ENCODE measurements at places on chromosomes 2 and 18.

- no peak for DNase-seq
Measured at GRCh38 chr2:43303889-43304288, 77.5 kb upstream of the ZFP36L2 start.

- no peak for DNase-seq
Measured at GRCh38 chr18:59008302-59008974, 131.2 kb upstream of the SEC11C start.

DNA sequence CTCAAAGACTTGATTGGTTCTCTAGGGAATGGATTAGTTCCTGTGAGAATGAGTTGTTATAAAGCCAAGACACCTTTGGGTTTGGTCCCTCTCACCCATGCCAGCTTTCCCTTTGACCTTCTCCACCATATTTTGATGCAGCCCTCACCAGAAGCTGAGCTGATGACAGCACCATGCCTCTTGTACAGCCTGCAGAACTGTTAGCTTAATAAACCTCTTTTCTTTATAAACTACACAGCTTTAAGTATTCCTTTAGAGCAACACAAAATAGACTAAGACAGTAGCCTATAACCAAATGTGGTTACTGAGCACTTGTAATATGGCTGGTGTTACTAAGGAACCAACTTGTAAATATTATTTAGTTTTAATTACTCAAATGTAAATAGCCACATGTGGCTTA lies 55.1 kb downstream of the BAZ2B start:
- DNase-seq: no peak

DNA sequence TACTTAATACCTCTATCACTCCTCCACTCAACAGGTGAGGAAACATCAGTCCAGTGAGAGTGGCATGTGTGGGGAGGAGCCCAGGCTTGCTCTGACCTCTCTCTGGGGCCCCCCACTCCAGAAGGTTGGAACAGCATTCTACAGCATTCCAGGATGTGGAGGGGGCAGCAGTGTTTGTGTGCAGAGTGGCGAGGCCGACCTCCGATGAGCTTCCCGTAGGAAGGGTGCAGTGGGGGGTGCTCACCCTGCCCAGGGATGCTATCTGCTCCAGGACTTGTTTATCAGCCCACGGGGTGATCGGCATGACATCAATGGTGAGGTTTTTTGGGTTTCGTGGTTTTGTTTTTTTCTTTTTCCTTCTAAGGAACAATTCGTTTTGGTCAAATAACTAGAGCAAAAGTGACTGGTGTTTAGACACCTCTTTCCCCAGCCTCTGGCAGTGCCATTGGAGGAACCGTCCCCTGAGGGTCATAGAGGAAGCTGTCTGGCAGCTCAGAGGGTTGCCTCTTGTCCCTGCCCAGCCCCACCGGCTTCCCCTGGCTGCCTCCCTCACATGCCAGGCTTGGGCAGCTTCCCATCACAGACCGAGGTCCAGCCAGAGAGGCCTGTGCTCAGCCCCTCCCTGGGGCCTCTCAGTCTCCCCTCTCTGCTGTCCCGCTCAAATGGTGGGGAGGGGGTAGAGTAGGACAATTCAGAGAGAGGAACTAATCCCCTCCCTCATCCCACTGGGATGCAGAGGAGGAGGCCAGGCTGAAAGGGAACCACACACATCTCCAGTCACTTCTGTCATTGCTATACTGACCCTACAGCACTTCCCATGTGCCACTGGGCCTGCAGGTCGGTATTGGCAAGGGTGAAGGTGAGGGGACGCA lies 96.5 kb downstream of the ZFP36L2 start:
- DNase-seq: no peak

DNA sequence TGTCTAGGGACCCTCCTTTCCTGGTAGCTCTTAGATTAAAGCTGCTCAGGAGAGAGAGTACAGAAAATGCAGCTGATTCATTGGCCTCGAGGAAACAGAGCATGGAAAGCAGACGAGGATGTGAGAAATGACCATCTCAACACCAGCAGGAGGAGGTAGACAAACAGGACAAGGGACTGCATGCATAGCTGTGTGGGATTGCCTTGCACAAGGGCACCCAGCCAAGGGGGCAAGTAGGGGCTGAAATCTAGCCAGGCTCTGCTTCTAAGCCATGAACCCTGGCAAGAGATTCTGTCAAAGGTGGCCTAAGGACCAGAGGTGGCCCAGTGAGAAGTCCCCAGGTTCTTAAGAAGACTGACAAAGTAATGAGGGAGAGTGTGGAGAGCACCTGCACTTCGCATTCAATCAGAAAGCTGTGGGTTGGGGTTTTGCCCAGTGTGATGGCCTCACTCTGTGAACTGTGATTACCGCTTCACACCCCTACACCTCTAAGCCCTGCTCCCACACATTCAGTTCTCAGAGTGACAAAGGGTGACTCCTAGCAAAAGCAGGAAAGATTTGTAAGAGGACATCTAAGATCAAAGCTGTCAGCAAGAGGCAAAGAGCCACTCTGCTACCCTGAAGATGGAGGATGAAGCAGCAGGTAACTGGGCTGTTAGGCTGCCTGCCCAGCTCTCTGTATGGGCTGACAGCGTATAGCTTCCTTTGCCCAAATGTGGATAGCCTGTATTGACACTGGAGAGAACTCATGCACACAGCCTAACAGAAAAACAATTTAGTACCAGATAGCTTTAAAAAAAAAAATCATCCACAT lies 151.3 kb upstream of the PELI1 start:
- DNase-seq: no peak

DNA sequence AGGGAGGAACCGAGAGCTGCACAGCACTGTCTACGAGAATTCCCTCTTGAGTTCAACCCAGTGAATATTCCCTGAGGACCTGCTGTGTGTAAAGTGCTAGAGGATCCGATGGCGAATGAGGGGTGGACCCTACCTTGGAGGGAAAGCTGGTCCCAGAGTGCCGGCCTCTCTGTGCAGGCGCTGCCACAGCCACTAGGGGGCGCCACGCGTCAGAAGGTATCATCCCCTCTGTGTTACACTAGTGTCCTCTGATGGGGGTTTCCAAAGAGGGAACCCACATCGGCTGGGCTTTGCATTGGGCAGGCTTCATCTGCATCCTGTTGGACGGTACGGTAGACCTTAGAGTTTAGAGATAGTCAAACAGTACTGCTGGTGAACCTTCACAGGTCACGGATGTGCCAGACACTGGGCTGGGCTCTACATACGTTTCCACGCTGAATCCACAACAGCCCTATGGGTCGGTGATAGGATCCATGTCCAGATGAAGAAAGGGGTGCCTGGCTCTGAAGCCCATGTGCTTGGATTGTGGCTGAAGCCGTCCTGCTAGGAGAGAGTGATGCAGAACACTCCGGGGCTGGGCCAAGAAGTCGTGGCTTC lies 39.0 kb downstream of the COA5 start:
- peak; percentile 61 for DNase-seq

DNA sequence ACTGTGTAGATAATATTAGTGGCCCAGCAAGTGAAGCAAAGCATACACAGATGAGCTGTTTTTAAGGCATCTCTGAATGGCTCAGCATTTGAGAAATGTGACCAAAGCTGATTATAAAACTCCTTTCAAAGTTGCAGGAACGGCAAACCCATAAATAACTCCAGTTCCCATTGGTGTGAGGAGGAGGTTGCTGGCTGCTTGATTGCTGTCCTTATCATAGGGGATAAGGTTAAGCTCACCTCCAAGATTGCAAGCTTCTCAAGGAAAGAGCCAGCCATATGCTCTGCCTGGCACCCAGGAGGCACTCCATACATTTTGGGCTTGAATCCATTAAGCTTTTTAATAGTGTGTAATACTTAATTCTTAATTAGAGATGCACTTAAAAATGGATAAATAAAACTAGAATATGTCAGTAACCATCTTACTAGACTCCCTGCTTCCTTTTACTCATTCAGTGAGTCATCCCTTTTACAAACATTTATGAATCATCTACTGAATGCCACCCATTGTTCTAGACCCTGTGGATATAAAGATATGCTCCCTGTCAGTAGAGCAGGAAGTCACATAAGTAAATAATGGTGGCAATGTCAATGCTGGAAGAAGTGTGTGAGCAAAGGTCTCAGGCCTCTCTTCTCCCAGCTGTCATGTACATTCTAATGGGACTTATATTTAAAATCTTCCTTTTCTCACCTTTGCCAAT lies 99.3 kb downstream of the SPATS2L start:
- no peak for DNase-seq

- no peak for DNase-seq
Measured at GRCh38 chr2:174750923-174751441, 13.3 kb downstream of the CHRNA1 start.

DNA sequence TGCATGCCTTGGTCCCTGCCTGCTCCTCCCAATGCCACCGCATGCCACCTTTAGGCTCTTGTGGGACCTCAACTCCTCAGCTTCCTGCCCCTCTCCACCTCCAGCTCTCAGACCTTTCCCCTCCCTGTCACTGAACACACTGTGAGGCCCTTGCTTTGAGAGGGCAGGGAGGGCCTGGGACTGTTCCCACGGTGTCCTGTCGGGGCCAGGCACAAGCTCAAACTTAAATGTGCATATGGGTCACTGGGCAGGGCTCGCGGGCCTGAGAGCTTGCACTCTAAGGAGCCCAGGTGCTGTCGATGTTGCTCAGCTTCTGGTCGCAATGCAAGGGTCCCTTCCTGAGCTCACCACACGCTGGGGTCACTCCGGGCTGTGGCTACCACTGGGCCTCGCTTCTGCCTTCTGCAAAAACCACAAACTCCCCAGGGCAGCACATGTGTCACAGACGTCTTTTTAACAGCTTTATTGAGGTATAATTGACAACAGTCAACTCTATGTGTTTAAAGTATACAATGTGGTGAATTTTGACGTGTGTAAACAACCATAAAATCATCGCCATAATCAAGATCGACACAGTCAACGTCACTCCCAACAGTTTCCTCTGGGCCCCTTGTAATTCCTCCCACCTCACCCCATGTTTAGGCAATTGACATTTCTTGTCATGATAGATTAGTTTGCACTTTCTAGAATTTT lies 11.9 kb upstream of the B3GNT7 start:
- no peak for DNase-seq

DNA sequence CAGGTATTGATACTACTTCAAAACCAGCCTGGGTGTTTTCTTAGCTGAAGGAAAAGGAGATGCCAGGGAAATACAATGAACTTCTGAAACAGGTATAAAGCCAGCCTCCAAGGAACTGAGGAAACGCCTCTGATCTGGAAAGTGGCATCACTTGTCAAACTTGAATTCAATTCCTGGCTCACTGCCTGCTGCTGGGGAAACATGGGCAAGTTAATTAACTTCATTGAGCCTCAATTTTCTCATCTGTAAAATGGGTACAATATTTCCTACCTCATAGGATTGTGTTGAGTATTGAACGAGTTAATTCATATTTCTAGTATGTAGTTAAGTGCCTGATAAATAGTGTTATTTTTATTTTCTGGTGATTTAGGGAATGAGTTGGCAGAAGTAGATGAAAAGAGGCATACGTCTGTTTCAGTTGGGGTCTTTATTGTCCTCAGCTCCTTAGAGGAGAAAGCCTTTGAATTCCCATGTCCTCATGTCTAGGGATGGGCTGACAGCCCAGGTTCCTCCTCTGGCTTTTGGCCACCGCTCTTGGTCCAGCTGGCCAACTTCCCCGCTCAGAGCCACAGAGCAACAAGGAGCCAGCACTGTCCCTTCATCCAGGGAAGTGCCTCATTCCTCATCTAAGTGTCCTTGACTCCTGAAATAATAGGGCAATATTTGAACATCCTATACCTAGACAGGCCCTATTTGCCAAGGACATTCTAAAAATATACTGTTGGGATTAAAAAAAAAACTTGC lies 210.5 kb upstream of the GATA6 start:
- DNase-seq: no peak

DNA sequence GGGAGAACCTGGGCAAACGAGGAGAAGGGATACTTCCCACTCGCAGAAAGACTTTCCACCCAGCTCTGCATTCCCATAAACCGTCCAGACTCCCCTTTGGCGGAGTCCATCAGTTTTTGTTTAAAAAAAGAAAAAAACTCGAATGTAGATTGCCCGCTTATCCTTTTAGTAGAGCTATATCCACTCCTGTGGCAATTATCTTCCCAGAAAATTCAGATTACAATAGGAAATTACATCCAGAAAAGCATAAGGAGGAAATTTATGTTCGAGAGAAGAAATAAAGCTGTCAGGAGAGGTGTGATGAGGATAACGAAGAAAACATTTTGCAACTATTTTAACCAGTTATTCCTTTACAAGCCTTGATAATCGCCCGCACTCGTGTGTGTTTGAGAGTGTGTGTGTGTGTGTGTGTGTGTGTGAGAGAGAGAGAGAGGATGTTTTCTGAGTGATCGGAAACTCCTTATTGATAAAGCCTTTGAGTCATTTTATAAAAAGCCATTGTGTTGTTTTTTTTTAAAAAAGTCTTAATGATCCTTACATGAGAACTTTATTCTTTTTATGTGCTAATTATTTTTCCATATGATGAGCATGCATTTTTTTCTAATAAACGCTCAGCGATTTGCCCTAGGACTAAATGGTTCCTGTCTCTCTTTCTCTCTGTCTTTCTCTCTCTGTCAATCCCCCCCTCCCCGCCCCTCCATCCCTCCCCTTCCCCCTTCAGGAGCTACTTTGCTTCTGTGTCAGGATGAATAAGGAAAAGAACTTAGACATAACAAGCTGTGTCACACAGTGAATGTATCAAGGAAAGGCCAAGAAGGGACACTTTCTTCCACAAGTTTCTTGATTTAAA lies 1.1 kb upstream of the PPP3R1 start:
- no peak for DNase-seq

- DNase-seq: no peak
Measured at GRCh38 chr2:155747531-155747930, 585.0 kb downstream of the NR4A2 start.

- no peak for DNase-seq
Measured at GRCh38 chr2:74536166-74536950, 6.6 kb downstream of the HTRA2 start.

GRCh38 chr2:85814802-85815550 lies 61.2 kb downstream of the ATOH8 start:
- DNase-seq: no peak

DNA sequence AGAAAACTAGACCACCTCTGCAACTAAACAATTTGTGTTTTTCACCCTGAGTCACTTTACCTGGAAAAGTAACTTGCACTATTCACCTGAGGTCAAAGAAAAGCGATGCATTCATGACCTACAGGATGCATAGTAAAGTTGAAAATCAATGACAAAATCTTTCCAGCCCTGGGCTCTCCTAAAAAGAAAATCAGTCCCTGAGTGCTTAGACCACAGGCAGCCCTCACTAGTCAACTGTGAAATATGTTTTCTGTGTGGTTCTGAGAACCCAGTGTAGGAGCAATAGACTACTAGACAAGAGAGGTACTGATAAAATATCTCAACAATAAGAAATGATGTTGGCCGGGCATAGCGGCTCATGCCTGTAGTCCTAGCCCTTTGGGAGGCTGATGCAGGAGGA lies 133.1 kb downstream of the TXNL1 start:
- DNase-seq: no peak

- DNase-seq: no peak
Measured at GRCh38 chr2:181304011-181304844, 153.0 kb upstream of the ITGA4 start.

DNA sequence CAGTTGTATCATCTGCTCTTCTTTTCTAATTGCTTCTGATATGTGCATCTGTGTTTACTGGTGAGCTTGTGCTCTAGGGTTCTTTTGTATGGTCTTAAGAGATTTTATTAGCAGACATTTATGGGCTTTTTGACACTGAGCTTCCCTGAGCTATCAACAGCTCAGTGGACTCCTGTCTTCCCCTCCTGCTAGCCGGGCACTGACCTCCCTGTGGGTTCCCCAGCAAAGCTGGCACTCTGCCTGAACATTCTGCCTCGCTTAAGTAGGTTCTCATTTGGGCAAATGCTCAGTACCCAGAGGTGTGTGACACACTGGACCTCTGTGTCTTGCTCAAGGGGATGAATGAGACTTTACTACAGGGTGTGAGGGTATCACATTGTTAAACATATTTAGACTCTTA lies 15.8 kb downstream of the TRAF3IP1 start:
- DNase-seq: peak; percentile 39

GRCh38 chr18:3791238-3791637 lies 341.3 kb downstream of the TGIF1 start:
- no peak for DNase-seq

All from body of pancreas (tissue), 4 donors.